Stimulated activated CD4-positive, alpha-beta T cell treated with anti-CD3 and anti-CD28 coated beads, Interleukin-1b, Interleukin-23, amount 100 ng/mL, for 48 hours (primary cell): ENCODE measurements at places on chromosomes 5 and 9.

GRCh38 chr5:6302684-6303083 lies 75.7 kb downstream of the MED10 start:
- DNase-seq = no peak

DNA sequence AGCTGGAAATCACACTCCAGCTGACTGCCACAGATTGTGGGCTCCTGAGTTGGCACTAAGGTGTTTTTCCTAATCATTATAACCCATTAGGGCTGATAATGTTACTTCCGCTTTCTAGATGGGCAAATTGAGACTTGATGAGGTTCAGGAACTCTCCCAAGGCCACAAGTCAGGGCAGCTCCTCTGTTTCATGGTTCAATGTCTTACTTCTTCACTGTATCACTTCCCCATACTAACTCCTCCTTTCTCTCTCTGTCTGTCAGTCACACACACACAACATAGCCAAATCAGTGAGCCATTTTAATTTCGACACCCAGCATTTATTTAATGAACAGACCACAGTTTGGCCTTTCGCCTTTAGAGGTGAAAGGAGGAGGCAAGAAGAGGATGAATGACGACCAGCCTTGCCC lies 17.8 kb upstream of the TRAF1 start:
- no peak for DNase-seq

- peak; percentile 34 for DNase-seq
Measured at GRCh38 chr9:128702949-128703615, 779 bp downstream of the PKN3 start.

GRCh38 chr9:112852741-112853504 lies 37.8 kb downstream of the SLC46A2 start:
- no peak for DNase-seq

DNA sequence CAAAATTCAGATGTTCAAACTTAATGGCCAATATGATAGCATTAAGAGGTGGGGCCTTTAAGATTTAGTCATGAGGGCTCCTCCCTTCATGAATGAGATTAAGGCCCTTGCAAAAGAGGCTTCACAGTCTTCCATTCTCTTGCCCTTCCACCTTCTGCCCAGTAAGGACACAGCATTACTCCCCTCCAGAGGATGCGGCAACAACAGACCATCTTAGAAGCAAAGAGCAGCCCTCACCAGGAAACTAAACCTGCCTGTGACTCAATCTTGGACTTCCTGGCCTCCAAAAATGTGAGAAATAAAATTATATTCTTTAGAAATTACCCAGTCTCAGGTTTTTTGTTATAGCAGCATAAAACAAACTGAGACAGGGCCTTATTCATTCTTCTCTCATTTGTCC lies 8.2 kb downstream of the AP3B1 start:
- no peak for DNase-seq
